ENCODE measurements at places on chromosomes 16 and 17. TPM values are rescaled to one million over a fixed set of nuclear protein-coding genes. Genes with fewer than 3 reads are reported as not detected.

GRCh38 chr17:10372906-10373305, at the start of gene MYH13:
Gene MYH13, minus strand, starts transcription at chr17:10373006. Its CDS starts 8,476 bp downstream, at chr17:10364530.
- no peak for DNase-seq

- DNase-seq, result peak; percentile 65
Observed at GRCh38 chr17:79991140-79991923, 44.3 kb downstream of the TBC1D16 start.

- DNase-seq, result no peak
Observed at GRCh38 chr17:57438066-57438731, 181.9 kb downstream of the MSI2 start.

GRCh38 chr16:13158427-13158826, 257.0 kb downstream of the SHISA9 start:
- DNase-seq, result no peak

The TIMP2 gene
- total RNA-seq, result 53.1 TPM

- DNase-seq, result no peak
Observed at GRCh38 chr17:6408276-6408675, 26.6 kb downstream of the AIPL1 start.

GRCh38 chr16:3716831-3717234, 491 bp downstream of the TRAP1 start:
- peak; percentile 25 for DNase-seq

DNA sequence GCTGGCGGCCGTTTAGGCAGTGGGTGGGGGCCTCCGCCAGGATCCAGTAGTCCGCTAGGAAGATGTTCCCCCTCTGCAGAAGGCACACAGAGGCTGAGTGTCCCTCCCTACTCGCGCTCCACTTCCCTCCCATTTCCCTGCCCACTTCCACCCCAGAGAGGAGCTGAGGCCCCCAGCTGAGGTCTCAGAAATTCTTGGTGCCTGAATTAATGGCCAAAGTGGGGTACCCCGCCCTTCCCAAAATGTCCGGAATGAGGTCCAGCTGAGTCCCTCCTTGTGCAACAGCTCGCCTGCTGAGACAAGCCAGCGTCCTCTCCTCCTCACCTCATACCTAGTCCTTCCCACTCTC, 7.9 kb downstream of the ALOXE3 start:
- no peak for DNase-seq

The DHRS7C gene
- total RNA-seq, result not detected

The CLDN7 gene
- not detected for total RNA-seq

The TP53TG3F gene
- total RNA-seq, result 0.29 TPM

The SLC6A2 gene
- not detected for total RNA-seq

GRCh38 chr16:5642011-5642410, 544.4 kb upstream of the EEF2KMT start:
- DNase-seq, result no peak

DNA sequence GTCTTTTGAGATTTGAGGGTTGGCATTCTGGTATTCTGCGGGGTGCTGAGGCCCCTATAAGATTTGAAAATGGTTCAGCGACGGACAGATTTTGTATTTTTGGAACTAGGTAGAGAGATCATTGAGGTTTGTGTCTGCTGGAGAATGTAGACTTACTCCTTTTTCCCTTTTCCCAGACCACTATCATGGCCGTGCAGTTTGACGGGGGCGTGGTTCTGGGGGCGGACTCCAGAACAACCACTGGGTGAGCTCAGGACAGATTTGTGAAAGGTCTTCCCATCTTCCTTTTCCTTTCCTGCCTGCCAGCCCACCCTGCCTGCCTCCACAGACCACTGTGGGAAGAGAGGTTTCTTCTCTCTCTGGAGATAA, 572 bp downstream of the PSMB6 start:
- DNase-seq, result peak; percentile 67

The SEC14L5 gene
- total RNA-seq, result not detected

- no peak for DNase-seq
Observed at GRCh38 chr16:22357635-22357971, 16.8 kb downstream of the CDR2 start.

GRCh38 chr16:27204312-27204915, 1.1 kb downstream of the KDM8 start:
- no peak for DNase-seq

The DCXR gene
- total RNA-seq, result 92.7 TPM

The KRTAP9-2 gene
- total RNA-seq, result not detected

The UMOD gene
- not detected for total RNA-seq

GRCh38 chr16:73408311-73408710, 360.4 kb upstream of the ZFHX3 start:
- no peak for DNase-seq

DNA sequence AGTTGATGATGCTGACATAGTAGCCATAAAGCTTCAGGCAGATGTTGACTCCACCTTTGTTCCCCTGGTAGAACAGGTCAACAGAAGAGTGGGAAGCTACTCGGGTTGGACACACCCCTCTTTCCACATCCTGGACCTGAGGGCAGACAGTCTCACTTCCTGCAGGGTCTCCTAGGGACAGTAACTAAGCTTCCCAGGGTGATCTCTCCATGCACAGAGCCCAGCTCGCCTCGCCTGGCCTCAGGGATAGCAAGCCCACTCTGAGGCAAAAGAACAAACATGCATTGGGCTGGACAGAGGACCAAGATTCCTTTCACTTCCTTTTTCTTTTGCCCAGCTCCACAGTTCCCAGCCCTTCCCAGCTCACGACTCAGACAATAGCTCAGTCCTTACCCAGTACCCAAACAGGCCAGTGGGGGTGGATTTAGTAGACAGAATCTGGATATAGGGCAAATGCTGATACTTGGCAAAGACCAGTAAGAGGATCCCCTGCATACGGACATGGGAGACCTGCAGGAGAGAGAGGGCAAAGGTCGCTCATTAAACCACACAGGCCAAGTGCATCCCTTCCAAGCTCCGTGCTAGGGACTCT, 7.0 kb downstream of the INPP5K start:
- no peak for DNase-seq

DNA sequence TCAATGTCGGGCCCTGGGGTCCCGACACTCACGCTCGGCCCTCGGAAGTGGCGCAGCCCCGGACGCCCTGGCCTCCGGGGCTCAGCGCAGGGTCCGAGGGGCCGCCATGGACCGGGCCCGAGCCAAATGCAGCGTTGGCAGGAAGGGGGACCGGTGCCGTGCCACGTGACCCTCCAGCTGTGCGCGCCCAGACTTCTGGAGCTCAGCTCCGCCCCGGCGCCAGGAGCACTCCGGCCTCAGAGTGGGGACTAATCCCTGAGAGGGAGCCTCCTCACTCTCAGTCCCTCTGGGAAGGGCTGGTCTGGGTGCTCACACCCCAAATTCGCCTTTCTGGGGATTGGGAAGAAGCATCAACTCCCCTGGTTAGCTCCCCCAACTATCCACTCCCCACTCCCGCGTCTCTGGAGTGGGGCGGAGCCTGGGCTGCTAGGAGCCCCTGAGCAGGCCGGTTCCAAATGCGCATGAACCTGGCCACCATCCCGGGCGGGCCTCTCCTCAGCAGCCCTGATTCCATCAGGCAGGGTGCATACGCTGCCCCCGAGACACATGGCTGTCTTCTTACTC, at the start of gene B3GNT9:
Gene B3GNT9 (minus strand): TSS at position 166 of the 564 bp plus-strand sequence. CDS start 513 bp downstream, outside the sequence.
- peak; percentile 78 for DNase-seq

The SETD1A gene
- total RNA-seq, result 1.0 TPM

GRCh38 chr17:41535764-41536481, 7.8 kb upstream of the KRT19 start:
- no peak for DNase-seq

DNA sequence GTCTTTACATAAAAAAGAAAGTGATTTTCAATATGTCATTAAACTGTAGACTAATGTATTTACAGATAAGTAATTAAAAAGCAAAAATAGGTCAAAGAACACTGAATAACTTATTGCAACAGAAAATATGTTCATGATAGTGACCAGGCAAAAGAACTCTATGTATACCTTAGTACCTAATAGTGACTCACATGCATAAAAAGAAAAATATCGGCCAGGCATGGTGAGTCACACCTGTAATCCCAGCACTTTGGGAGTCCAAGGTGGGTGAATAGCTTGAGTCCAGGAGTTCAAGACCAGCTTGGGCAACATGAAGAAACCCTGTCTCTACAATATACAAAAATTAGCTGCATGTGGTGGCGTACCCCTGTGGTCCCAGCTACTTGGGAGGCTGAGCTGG, 33.0 kb upstream of the TOM1L1 start:
- no peak for DNase-seq

DNA sequence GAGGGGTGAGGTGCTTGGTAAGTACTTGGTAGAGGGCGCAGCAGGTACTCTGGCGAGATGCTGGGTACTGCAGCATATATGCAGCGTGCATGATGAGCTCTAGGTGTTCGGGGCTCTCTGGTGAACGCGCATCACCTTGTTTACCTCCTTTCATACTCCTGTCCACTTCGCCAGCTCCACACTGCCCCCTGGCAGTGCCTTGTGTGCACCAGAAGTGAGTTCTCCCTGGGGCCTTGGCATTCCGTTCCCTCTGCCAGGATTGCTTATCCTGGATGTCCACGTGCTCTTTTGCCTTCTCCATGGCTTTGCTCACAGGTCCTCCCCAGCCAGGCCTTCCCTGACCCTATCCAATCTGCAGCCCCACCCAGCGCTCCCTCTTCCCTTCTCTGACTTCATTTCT, 154.2 kb downstream of the MRM1 start:
- DNase-seq, result peak; percentile 43

DNA sequence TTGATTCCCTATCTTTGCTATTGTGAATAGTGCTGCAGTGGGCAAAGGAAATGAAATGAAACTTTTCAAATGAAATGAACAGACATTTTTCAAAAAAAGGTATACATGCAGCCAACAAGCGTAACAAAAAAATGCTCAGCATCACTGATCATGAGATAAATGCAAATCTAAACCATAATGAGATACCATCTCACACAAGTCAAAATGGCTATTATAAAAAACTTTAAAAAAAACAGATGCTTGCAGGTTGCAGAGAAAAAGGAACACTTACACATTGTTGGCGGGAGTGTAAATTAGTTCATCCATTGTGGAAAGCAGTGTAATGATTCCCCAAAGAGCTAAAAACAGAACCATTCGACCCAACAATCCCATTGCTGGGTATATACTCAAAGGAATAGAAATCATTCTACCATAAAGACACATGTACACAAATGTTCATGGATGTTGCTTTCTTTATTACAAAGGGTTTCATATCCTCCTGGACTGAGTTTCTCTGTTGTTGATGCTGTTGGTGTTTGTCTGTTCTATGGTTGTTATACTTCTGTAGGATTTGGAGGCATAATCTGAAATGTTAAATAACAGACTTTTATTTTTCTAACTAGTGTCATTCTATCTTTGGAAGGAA, 99.3 kb upstream of the SOX9 start:
- DNase-seq, result no peak
